CD4-positive, alpha-beta T cell (primary cell): ENCODE measurements at places on chromosomes 2 and 18.

DNA sequence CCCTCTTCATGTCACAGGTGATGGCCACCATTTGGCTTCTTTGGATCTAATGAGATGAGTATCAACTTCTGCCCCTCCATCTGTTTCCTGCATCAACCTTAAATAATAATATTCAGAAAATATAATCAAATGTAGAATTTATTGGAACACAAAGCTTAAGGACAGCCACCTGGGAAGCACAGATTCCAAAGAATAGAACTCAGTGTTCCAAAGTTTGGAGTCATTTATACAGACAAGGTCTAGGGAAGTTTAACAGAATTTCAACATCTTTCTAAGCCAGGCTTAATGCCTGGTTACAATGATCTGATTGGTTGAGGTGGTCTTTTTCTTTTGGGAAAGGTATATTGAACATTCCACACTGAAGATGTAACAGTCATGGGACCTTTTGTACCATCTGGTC is 218.0 kb upstream of the PIEZO2 start:
- no peak for DNase-seq

DNA sequence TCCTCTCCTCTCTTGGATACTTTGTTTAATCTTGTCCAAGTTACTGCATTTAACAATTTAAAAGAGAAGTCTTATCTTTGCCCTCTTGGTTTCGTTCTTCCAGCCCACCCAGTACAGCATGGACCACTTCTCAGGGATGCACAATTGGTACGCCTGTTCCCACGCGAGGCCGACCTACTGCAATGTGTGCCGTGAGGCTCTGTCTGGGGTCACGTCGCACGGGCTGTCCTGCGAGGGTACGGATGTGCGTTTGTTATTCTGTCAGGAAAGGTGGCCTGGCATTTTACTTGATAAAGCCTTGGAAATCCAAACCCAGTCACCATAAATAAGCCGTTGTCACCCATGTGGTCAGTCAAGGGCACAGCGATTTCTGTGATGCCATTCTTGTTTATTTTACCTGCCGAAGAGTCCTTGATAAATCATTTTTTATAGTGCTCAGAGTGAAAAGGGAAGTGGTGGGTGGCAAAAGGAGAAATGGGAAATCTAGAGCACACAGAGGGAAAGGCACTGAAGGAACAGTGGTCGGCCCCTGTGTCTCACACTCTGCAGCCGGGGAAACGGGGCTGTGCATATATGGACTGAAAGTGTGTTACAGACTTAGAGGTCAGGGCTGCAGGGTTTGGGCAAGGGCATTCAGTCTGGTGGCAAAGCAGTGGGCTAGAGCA is 80.5 kb downstream of the DGKD start:
- DNase-seq, result no peak

DNA sequence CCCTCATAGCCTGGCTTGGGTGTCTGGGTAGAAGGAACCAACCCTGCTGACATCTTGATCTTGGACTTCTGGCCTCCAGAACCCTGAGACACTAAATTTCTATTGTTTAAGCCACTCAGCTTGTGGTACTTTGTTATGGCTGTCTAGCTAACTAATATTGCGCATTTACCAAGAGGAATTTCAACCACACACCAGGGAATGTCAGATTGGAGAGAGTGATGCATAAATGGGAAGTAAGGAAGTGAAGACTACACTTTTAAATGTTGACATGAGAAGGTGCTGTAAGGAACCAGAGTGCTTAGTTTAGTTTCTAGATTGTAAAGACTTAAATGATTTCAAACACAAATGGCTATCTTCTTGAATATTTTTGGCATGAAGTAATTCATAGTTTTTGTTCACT is 98.9 kb upstream of the ITGB6 start:
- DNase-seq, result no peak

GRCh38 chr2:11967946-11968465 is 221.6 kb downstream of the LPIN1 start:
- DNase-seq, result no peak

DNA sequence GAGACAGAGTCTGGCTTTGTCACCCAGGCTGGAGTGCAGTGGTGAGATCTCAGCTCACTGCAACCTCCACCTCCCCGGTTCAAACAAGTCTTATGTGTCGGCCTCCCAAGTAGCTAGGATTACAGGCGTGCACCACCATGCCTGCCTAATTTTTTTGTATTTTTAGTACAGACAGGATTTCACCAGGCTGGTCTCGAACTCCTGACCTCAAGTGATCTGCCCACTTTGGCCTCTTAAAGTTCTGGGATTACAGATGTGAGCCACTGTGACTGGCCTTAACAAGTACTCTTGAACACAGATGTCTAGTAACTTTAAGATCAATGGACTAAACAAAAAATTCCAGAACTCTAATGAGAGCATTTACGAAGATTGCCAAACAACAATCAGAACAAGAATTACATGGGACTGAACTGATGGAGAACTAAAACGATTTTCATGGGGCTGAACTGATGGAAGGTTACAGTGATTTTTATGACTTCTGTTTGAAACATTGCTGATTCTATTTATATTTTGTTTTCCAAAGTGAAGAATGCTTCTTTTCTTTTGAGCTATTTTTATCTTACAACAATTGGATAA is 46.5 kb upstream of the ST3GAL5 start:
- DNase-seq, result no peak

GRCh38 chr2:64823794-64824193 is 165.4 kb upstream of the SLC1A4 start:
- no peak for DNase-seq

GRCh38 chr2:127404466-127405254 is 13.6 kb upstream of the PROC start:
- no peak for DNase-seq

DNA sequence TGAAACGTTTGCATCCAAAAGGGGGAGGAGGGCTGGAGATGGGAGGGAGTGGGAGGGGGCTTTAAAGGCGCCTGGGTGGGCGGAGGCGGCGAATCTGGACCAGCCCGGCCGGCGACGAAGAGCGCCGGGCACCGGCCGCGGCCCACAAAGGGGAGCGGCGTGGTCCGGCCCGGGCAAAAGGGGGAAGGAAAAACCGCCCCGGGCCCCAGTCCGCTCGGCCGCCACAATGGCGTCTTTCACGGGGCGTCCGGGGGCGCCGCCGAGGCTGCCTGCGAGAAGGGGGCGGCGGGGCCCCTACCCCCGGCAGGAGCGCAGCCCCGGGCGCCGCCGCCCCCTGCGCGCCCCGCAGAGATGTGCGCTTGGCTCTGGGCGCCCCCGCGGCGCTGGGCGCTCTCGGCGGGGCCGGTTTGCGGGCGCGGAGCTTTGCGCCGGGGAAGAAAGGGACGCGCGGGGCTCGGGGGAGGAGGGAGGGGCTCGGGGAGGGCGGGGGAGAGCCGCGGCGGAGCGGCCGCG is 108.1 kb upstream of the KCTD1 start:
- DNase-seq, result no peak

DNA sequence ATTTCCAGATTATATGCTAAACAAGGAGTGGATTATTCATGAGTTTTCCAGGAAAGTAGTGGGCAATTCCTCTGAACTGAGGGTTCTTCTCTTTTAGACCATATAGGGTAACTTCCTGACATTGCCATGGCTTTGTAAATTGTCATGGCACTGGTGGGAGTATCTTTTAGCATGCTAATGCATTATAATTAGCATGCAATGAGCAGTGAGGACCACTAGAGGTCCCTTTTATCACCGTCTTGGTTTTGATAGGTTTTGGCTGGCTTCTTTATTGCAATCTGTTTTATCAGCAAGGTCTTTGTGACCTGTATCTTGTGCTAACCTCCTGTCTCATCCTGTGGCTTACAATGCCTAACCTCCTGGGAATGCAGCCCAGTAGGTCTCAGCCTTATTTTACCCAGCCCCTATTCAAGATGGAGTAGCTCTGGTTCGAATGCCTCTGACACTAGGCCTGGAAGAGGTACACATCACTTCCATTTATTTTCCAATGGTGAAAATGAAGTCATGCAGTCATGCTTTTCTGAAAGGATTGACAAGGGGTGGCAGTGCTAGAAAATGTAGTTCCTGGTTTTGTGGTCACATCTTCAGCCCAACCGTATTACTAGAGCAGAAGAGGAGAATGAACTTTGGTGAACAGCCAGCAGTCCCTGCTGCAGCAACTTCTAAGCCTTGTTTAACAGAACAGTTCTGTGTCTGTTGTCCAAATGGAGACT is 26.6 kb upstream of the ITGA4 start:
- DNase-seq, result no peak

DNA sequence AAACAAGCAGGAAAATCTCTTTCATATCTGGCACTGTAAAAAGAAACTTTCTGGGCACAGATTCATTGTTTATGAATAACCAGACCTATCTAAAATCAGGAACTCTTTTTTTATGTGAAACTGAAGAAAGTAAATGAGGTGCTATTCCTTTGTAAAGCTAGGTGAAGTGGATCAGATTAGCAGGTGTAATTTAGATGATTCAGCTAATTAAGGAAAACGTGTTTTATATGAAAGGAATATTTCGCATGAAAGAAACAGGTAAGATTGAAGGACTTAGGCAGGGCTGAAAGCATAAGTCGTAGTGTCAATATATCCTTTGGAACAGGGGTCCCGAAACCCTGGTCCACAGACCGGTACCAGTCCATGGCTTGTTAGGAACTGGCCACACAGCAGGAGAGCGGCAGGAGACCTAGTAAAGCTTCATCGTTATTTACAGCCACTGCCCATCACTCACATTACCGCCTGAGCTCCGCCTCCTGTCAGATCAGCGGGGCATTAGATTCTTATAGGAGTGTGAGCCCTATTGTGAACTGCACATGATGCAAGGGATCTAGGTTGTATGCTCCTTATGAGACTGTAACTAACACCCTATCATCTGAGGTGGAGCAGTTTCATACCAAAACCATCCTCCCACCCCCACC is 20.3 kb upstream of the XIRP2 start:
- no peak for DNase-seq

DNA sequence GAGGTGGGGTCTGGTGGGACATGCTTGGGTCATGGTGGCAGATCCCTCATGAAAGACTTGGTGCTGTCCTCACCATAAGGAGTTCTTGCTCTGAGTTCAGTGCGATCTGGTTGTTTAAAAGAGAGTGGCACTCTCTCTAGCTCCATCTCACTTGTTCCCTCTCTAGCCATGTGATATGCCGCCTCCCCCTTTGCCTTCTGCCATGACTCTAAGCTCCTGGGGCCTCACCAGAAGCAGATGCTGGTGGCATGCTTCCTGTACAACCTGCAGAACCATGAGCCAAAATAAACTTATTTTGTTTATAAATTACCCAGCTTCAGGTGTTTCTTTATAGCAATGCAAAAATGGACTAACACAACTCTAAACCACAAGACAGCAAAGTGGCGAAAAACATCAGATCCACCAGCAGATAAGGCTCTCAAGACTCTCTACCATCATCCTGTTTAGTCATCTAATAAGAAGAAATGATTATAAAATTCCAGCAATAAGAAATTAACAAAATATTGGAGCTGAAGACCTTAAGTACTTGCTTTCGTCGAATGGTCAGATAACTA is 75.5 kb downstream of the OLA1 start:
- DNase-seq, result no peak

DNA sequence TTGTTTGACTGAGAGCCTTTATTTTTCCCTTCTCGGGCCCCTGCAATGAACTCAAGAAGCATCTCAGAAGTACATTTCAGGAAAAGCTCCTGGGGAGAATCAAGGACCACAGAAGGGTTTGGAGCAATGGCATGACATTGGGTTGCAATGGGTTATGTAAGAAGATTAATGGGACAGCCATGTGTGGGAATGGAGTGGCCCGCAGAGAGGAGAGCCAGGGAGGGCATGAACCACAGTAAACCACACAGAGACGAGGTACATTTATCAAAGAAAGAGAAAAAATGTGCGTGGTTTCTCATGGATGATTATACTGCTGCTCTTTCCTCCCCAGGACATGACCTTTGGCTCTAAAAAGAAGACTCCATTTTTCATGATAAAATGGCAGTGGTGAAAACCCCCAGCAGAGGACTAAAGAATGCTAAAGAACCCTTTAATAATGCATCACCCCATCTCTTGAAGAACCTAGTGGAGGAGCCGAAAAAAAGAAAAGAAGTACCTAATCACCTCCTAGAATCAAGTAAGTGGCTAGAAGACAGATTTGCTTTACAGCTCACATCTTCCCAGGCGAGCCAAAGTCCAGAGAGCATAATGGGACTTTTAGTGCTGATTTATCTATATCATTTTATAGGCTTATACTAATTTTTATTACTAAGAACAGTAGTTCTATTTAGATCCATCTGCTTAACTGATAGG is 1.7 kb downstream of the CFAP221 start:
- no peak for DNase-seq

GRCh38 chr18:37663446-37663845 is 97.8 kb upstream of the CELF4 start:
- DNase-seq, result no peak

- DNase-seq, result no peak
Observed at GRCh38 chr2:62787386-62787785, 81.9 kb downstream of the EHBP1 start.

- no peak for DNase-seq
Observed at GRCh38 chr2:129895526-129896082, 83.9 kb upstream of the RAB6C start.

GRCh38 chr2:120367649-120368048 is 21.7 kb downstream of the INHBB start:
- no peak for DNase-seq

DNA sequence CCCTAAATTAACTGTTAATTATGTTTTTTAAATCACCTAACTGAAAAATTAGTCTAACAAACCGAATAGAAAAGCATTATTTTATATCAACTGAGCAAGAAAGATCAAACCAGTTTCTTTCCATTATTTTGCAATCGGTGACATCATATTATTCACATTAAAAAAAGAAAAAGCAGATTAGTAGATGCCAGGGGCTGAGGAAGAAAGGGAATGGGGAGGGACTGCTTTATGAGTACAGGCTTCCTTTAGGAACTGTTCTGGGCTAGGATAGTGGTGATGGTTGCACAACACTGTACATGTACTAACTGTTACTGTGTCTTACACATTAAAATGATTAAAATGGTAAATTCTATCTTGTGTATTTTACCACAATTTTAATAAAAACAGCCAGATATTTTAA is 59.3 kb downstream of the COBLL1 start:
- no peak for DNase-seq

DNA sequence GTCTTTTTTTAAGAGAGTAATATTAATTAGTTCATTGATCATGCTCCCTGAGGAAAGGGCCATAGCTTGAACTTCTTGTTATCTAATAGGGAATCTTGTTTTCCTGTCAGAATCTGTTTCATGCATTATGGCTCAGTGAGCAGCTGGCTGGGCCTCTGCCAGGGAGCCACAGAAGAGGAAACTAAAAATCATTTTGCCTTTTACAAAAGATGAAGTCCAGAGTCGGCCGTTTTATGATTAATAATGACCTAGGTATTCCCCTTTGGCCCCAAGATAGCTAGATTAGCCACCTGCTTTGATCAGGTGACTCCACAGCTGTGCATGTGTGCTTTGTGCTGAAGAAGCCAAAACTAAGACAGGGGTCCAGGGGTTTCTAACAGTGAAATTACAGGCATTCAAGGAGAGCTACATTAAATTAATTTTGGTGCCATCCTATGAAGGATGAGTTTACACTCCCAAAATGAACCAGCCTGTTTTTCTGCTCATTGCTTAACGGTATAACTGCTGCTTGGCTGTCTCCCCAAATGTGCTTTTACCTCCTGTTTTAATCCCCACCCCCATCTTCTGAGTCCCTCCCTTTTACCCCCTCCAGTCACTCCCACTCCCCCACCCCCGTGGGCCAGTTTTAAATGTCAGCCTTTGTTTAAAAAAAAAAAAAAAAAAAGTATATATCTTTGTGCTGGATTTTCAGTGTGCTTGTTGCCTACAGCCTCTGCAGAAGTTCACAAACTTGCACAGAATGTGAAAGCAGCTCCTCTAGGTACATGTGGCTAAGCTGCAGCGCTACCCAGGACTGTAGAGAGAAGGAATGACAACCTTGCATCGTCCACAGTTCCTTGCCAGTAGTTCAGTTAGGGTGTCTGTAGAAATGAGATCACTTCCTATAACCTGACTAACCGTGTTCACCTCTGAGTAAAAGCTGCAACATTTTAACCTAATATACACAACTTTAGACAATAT is 93.1 kb downstream of the CABLES1 start:
- no peak for DNase-seq
